ENCODE measurements at places on chromosomes 16 and 17.
A peak's percentile ranks its signal among the peaks of the same experiment; 100 is the strongest.

- DNase-seq = no peak
These were observed 21.1 kb upstream of the METRNL start for GRCh38 chr17:83058266-83058798.

GRCh38 chr17:37792787-37793186 lies 47.9 kb upstream of the HNF1B start:
- no peak for DNase-seq

DNA sequence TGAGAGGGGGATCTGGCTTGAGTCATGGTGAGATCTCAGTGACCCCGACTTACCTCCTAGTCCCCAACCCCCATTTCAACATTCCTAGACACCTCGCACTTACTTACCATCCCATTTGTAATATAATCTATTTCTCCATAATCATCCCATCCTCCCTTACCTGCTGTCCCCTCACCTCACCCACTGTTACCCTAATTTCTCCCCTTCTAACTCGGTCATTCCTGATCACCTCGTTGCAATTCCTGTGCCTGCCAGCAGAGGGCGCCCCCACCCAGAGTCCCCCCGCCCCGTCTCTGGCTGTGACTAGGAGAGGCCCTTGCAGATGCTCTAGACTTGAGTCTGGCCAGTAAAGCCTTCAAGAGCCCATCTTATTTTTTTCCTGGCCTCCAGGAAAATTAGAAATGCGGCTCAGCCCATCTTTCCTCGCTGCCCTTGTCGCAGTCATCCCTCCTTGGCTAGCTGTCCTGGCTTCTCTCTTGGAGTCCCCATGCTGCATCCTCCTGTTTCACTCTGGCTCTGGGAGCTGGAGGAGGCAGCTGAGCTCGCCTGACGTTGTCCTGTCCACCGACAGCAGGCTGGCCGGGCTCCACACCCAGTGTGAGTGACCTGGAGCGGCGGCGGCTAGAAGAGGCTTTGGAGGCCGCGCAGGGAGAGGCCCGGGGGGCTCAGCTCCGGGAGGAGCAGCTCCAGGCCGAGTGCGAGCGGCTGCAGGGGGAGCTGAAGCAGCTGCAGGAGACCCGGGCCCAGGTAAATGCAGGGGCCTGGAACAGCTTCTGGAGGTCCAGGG lies 5.0 kb downstream of the TBKBP1 start:
- peak; percentile 73 for DNase-seq

GRCh38 chr16:84782846-84783245 lies 36.9 kb upstream of the CRISPLD2 start:
- DNase-seq = no peak

DNA sequence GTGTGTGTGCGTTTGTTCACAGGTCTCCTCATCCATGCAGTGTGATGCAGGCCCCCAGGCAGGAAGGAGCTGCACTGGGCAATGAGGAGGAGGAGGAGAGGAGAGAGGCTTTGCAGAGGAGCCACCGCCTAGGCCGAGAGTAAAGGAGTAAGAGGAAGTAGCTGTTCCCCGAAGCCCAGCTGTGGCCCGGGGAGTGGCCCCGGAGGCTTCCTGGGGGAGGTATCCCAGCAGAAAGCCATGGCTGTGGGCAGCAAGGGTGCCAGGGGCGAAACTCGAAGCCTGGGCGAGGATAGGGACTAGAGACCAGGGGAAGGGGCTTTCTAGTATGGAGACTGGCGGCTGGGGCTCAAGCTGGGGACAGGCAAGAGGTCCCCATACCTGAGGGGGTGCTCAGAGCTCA lies 12.2 kb downstream of the C16orf95 start:
- no peak for DNase-seq

DNA sequence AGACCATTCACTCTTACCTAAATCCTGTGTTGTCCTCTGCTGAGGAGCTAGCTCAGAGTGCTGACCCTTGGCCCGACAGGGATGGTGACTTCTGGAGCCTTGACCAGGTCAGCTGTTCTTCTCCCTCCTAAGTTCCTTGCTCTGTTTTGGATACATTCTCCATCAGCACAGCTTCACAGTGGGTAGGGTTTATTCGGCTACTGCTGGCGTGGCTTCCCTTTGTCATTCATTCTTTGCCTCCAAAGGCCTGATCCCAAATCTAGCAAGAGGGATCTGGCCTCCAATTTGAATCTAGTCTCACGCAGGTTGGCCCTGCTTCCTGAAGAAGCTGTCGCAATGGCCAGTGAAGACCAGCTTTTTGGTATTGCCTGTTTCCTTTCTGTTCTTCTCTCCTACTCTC lies 116.6 kb downstream of the SHISA9 start:
- DNase-seq = no peak

- no peak for DNase-seq
These were observed 3.0 kb downstream of the C16orf54 start for GRCh38 chr16:29742683-29743275.

- DNase-seq = no peak
These were observed 86.7 kb downstream of the SHISA9 start for GRCh38 chr16:12988071-12988470.

- no peak for DNase-seq
These were observed 49.9 kb upstream of the MAP3K14 start for GRCh38 chr17:45366691-45367090.

- DNase-seq = no peak
These were observed 3.9 kb downstream of the GNPTG start for GRCh38 chr16:1355591-1355990.

DNA sequence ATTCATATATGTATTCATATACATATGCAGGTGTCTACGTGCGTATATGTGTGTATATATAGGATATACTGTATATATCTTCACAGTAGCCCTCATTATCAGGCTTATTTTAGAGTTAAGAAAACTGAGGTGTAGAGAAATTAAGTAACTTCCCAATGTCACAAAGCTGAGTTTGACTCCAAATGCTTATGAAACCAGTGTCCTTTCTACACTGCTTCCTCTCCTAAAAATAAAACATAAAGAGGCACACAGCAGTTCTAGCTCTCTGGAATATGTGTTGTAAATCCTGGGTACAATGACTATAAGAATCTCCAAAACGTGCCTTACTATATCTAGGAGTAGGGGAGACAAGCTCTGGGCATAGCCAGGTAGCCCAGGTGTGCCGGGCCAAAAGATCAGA lies 40.0 kb upstream of the CCL1 start:
- no peak for DNase-seq

DNA sequence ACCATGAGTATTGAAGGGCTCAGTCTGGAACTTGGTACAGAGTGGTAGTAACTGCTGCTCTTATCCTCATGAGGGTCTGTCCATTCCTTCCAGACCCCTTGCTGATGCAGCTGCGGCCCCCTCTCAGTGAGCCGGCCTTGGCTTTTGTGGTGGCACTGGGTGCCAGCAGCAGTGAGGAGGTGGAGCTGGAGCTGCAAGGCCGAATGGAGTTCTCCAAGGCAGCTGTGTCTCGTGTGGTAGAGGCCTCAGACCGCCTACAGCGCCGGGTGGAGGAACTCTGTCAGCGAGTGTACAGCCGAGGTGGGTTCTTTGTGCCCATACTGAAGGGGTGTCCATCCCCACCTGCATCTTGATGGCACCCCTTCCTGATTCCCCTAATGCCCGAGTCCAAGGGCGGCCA lies 2.0 kb downstream of the RNF40 start:
- DNase-seq = no peak

GRCh38 chr16:20911361-20911760 lies 10.8 kb downstream of the LYRM1 start:
- no peak for DNase-seq

- peak; percentile 10 for DNase-seq
These were observed 52.5 kb upstream of the MTSS2 start for GRCh38 chr16:70738083-70738977.
